ENCODE measurements at places on chromosomes 16 and 17. TPM values are rescaled to one million over a fixed set of nuclear protein-coding genes. Genes with fewer than 3 reads are reported as not detected.

The YBX2 gene
- total RNA-seq: not detected

The PLCD3 gene
- 2.7 TPM for total RNA-seq

The DDX52 gene
- 35.0 TPM for total RNA-seq

The SLC6A4 gene
- total RNA-seq: 0.12 TPM

GRCh38 chr17:41592601-41593305 is 6.1 kb upstream of the KRT14 start:
- peaks cover 31% of the 10 kb centered on the region for H3K27me3 ChIP-seq
- no peak overlapping the region for H3K27ac ChIP-seq
- no peaks in the 10 kb centered on the region for H3K4me1 ChIP-seq
- no peak overlapping the region for H3K4me3 ChIP-seq
- no peaks in the 10 kb centered on the region for H3K36me3 ChIP-seq

DNA sequence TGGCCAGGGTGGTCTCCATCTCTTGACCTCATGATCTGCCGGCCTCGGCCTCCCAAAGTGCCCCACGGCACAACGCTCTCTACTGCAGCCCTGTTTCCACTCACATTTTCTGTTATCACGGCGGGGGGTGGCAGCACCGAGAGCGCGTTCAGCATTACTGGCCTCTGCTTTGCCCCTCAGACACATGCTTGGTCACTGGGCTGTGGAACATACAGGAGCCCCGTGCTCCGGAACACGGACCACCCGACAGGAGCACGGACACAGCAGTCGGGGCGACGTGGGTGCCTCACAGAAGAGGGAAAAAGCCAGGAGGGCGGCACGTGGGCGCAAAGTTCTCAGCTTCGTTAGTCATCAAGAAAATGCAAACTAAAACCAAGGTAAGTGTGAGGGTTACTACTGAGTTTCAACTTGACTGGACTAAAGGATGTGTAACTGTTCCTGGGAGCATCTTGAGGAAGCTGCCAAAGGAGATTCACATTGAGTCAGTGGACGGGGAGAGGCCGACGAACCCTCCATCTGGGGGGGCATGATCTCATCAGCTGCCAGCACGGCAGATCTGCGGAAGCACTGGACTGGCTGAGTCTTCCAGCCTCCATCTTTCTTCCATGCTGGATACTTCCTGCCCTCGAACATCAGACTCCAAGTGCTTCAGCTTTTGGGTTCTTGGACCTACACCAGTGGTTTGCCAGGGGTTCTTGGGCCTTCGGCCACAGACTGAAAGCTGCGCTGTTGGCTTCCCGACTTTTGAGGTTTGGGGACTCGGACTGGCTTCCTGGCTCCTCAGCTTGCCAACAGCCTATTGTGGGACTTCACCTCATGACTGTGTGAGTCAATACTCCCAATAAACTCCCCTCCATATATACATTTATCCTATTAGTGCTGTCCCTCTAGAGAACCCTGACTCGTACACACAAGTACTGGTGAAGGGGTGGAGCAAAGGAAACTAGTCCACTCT is 106.8 kb downstream of the ZNF778 start:
- peaks cover 74% of the 10 kb centered on the region for H3K4me1 ChIP-seq
- peak overlapping the region; percentile 90 for H3K4me3 ChIP-seq
- H3K36me3 ChIP-seq: no peaks in the 10 kb centered on the region
- DNase-seq: no peak
- no peaks in the 10 kb centered on the region for H3K27me3 ChIP-seq

DNA sequence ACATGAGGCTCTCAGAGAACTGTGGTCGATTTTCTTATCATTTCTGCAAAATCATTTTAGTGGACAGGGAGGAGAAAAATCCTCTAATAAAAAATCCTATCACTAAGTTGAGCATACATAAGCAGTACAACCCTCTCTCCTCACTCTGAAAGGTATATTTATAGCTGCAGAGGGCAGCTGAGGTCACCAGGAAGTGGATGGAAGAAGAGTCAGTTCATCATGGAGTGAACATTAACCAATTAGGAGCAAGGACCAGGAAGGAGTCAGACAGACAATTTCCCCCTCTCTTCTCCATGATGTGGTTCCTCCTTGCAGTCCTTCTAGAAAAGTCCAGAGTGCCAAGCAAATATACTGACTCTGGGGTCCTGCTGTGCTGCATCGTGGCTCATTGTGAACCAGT is 253.7 kb downstream of the TOX3 start:
- DNase-seq: no peak
- H3K4me1 ChIP-seq: no peaks in the 10 kb centered on the region
- no peaks in the 10 kb centered on the region for H3K36me3 ChIP-seq
- no peak overlapping the region for H3K4me3 ChIP-seq
- H3K27me3 ChIP-seq: no peaks in the 10 kb centered on the region

Measured in natural killer cell treated with Interleukin-12 subunit alpha and Interleukin-12 subunit beta and Interleukin-15 and Interleukin-18, amount 100 ng/mL, for 72 hours (primary cell).